Lung (tissue), 17 donors: ENCODE measurements at places on chromosomes 3 and 15. TPM values are rescaled to one million over a fixed set of nuclear protein-coding genes. Genes with fewer than 3 reads are reported as not detected.

DNA sequence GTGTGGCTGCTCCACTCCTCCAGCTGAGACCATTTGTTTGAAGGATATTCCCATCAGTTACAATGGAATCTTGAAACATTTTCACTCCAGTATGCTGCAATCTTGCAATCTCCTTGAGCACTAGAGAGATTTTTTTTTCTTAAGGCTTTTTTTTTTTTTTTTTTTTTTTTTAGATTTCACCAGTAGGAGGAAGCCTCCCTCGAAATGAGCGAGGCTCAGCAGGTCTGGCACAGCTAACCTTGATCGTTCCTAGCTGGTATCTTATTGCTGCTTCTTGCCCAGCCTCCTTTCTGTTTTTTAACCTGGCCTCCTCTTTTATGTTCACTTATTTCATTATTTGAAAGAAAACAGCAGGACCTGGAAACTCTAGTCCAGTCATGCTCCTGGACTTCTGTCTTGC, 48.1 kb downstream of the RAP2B start:
- H3K36me3 ChIP-seq: no peaks in the 10 kb centered on the region
- H3K27ac ChIP-seq: no peak overlapping the region
- no peak for DNase-seq
- no peak overlapping the region for H3K4me3 ChIP-seq
- H3K4me1 ChIP-seq: no peaks in the 10 kb centered on the region

DNA sequence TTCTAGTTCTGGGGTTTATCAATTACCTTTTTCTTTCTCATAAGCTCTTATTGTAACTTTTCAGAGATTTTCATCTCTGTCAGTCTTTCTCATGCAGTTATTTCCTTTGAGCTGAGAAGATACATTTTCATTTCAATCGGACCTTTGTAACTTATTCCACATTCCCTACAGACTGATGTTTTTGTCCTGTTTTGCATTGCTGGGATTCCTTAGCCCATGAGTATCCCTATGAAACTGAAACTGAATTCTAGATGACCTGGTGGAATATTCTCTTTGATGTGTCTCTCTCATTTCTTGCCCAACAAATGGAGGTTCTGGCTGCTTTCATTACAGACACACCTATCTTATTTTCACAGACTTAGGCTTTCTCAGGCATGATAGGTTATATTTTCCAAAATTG, 10.5 kb upstream of the EPHA6 start:
- H3K27me3 ChIP-seq: no peaks in the 10 kb centered on the region
- H3K4me1 ChIP-seq: no peaks in the 10 kb centered on the region
- DNase-seq: no peak
- no peak overlapping the region for H3K27ac ChIP-seq
- H3K4me3 ChIP-seq: no peak overlapping the region
- no peaks in the 10 kb centered on the region for H3K36me3 ChIP-seq

- no peak for DNase-seq
- no peaks in the 10 kb centered on the region for H3K27me3 ChIP-seq
- no peaks in the 10 kb centered on the region for H3K4me1 ChIP-seq
- no peak overlapping the region for H3K4me3 ChIP-seq
- no peak overlapping the region for H3K27ac ChIP-seq
- no peaks in the 10 kb centered on the region for H3K36me3 ChIP-seq
These were observed 91.0 kb upstream of the CBLB start for GRCh38 chr3:105959851-105960250.

GRCh38 chr3:88775026-88775690, 332.3 kb upstream of the EPHA3 start:
- H3K36me3 ChIP-seq: no peaks in the 10 kb centered on the region
- H3K27me3 ChIP-seq: no peaks in the 10 kb centered on the region
- H3K4me3 ChIP-seq: no peak overlapping the region

- H3K36me3 ChIP-seq: no peaks in the 10 kb centered on the region
- H3K27me3 ChIP-seq: no peaks in the 10 kb centered on the region
- DNase-seq: no peak
These were observed 147.3 kb upstream of the DPH6 start for GRCh38 chr15:35693286-35693685.

- H3K27ac ChIP-seq: no peak overlapping the region
- no peaks in the 10 kb centered on the region for H3K27me3 ChIP-seq
- no peak for DNase-seq
- H3K4me3 ChIP-seq: no peak overlapping the region
These were observed 137.6 kb downstream of the SPATA16 start for GRCh38 chr3:173003471-173003870.

- no peaks in the 10 kb centered on the region for H3K4me1 ChIP-seq
- H3K27ac ChIP-seq: no peak overlapping the region
- H3K36me3 ChIP-seq: no peaks in the 10 kb centered on the region
- no peak overlapping the region for H3K4me3 ChIP-seq
- no peaks in the 10 kb centered on the region for H3K27me3 ChIP-seq
These were observed 32.6 kb upstream of the RAB6B start for GRCh38 chr3:133928136-133928893.

GRCh38 chr3:141370065-141370533, 1.8 kb downstream of the ZBTB38 start:
- H3K36me3 ChIP-seq: peaks cover 3% of the 10 kb centered on the region
- H3K27ac ChIP-seq: peak overlapping the region; percentile 71
- H3K4me1 ChIP-seq: peaks cover 42% of the 10 kb centered on the region
- DNase-seq: peak; percentile 92

GRCh38 chr3:162103808-162104207, 607.2 kb downstream of the OTOL1 start:
- H3K36me3 ChIP-seq: no peaks in the 10 kb centered on the region
- H3K27ac ChIP-seq: no peak overlapping the region
- H3K4me1 ChIP-seq: no peaks in the 10 kb centered on the region
- DNase-seq: no peak

Gene DNAH12
- total RNA-seq: 37.8 TPM

DNA sequence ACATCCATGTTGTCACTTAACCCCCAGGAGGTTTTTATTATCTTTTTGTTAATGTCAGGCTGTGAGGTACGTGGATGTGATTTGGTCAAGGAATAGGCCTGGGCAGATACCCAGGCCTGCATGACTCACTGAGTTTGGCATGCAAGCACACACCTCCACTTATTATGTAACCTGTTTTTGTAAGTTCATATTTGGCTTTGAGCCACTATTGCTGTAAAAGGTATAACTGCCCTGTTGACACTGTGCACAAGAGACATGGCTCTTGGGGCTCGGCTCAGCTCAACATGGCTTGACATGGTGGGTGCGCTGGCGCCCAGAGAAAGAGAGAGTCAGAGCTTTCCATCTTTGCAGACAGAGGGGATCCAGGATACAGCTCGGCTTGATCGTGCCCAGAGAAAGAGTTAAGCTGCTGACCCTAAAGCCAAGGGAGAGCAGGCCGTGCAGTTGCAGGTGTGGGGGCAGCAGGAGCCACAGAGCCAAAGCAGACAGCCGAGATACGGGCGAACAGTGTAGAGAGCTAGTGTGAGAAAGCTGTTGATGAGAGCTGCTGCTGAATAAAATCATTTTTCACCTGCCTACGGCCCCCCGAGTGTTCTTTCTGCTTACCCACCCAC, 67.9 kb upstream of the UNC13C start:
- H3K36me3 ChIP-seq: no peaks in the 10 kb centered on the region
- H3K4me3 ChIP-seq: no peak overlapping the region
- H3K27ac ChIP-seq: no peak overlapping the region
- H3K27me3 ChIP-seq: no peaks in the 10 kb centered on the region

- DNase-seq: no peak
- no peaks in the 10 kb centered on the region for H3K27me3 ChIP-seq
- H3K4me1 ChIP-seq: no peaks in the 10 kb centered on the region
- peaks cover 17% of the 10 kb centered on the region for H3K36me3 ChIP-seq
These were observed 132.7 kb downstream of the GHSR start for GRCh38 chr3:172315401-172316091.

DNA sequence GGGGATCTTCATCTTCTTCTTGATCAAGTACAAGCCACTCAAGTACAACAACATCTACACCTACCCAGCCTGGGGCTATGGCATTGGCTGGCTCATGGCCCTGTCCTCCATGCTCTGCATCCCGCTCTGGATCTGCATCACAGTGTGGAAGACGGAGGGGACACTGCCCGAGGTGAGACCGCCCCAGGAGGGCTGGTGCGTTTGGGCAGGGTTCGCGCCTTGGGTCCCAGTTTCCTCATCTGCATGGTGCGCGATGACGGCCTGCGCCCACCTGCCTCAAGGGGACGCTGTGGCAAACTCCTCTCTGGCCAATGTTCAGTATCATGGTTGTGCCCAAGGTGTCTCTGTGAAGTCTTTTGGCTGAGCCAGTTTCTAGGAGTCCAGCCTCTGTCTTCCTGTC, 57.5 kb upstream of the SLC6A1 start:
- H3K36me3 ChIP-seq: no peaks in the 10 kb centered on the region
- H3K27ac ChIP-seq: no peak overlapping the region
- no peak for DNase-seq
- peaks cover 10% of the 10 kb centered on the region for H3K27me3 ChIP-seq

Gene CASR
- not detected for total RNA-seq

DNA sequence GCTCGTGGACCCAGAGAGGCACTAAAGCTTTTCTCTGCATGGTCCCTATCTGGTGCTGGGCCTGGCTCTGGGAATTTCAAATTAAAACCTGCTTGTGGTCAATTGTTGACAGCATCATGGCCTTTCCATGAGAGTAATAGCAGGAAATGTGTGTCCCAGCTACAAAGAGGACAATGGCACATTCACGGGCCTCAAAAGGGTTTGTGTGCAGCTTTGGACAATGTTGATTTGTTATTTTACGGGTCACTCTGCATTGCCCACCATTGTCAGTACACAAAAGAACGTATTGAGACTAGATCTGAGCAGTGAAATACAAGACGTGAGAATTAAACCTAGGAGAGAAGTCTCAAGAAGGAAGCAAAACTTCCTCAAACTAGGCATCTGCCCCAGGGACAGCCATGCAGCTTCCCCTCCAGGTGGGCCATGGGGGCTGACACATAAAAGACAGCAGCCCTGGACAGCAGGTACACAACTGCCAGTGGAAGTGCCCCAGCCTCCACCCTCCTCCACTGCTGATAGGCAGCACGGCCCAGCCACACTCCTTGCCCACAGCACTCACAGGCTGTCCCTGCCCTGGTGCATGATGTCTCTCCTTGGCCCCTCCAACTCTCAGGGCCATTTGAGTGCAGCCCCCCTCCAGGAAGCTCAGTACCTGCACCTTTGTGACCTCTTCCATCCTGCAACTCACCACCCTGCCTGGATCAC, 15.9 kb upstream of the LTF start:
- no peaks in the 10 kb centered on the region for H3K36me3 ChIP-seq
- no peaks in the 10 kb centered on the region for H3K4me1 ChIP-seq
- no peaks in the 10 kb centered on the region for H3K27me3 ChIP-seq
- no peak for DNase-seq

- DNase-seq: peak; percentile 61
- no peaks in the 10 kb centered on the region for H3K27me3 ChIP-seq
- H3K36me3 ChIP-seq: no peaks in the 10 kb centered on the region
- no peak overlapping the region for H3K27ac ChIP-seq
These were observed 139.3 kb downstream of the CHSY1 start for GRCh38 chr15:101112336-101113113.

Gene CIB2
- 9.8 TPM for total RNA-seq

DNA sequence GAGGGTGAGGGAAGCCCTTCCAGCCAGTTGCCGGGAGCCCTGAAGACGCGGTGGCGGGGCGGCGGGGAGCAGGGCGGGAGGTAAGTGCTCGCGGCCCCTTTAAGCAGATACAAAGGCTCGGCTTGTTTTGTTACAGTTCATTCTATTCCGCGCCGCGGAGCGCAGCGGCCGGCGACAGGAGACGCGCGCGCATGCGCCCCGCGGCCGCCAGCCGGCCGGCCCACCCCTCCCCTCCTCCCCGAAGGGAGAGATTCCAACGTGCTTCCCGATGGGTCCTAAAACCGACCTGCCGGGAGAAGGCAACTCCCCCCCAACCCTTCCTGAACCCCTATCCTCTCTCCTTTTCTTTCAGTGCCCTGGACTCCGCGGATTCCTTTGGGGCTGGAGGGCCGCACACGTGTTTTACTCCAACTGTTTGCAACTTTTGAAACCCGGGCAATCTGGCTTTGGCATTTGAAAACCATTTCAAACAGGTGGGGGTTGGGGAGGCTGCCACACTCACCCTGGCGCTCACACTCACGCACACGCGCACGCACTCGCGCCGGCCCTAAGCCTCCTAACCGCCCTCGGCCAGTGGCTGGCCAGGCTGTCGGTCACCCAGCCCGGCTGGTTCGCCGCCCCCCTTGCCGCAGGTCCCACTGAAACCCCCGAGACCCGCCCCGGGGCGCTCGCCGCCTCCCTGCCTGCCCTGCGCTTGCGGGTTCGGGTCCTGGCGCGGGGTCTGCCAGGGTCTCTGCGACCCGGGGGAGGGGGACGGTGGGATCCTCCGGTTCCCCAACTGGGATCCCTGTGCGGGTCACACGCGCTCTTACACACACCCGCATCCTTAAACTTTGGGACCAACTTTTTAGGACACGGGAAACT, at the start of gene MAGI1:
Gene MAGI1, minus strand, starts transcription at position 193 of the 864 bp plus-strand sequence. CDS start 610 bp downstream, outside the sequence.
- peaks cover 2% of the 10 kb centered on the region for H3K27me3 ChIP-seq
- H3K36me3 ChIP-seq: no peaks in the 10 kb centered on the region
- H3K4me1 ChIP-seq: no peaks in the 10 kb centered on the region

Gene ABI3BP
- total RNA-seq: 86.7 TPM

DNA sequence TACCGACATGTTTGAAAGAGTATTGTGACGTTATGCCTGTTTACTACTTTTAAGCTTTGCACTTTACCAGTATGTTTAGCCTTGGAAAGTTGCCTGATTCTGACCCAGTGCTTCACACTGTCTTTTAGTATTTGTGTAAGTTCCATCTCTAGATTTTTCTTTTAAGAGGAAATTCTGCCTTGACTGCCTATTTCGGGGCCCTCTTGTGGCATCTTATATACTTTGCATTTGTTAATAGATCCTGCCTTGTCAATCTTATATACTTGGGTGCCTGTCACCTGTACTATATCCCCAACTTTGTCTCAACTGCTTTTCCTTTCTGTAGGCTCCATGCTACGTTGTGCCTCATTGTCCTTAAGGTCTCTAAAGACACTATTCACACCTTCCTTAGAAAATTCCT, 244.6 kb downstream of the STXBP5L start:
- no peak overlapping the region for H3K4me3 ChIP-seq
- H3K36me3 ChIP-seq: no peaks in the 10 kb centered on the region
- H3K27ac ChIP-seq: no peak overlapping the region
- H3K4me1 ChIP-seq: no peaks in the 10 kb centered on the region
- no peaks in the 10 kb centered on the region for H3K27me3 ChIP-seq

DNA sequence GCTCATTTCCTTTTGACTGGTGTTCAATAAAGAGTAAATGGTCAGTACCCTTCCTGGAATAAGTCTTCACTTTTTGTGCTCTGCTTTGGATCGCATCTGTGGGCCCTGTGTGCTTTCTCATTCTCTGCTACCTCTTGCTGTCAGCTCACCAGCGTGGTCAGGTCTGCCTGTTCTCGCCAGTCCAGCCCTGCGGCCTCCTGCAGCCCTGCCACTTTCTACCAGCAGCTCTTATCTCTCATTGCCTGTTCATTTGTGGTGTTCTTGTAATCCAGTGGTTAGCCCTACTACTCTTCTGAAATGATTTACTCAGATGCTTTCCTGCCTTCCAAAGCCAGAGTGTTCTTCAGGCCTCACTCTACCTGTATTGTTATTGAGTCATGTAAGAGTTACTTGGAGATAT, 54.8 kb downstream of the CHCHD6 start:
- no peak overlapping the region for H3K4me3 ChIP-seq
- no peak for DNase-seq
- no peak overlapping the region for H3K27ac ChIP-seq
- H3K27me3 ChIP-seq: no peaks in the 10 kb centered on the region
- H3K36me3 ChIP-seq: no peaks in the 10 kb centered on the region

Gene GOLGA8G
- total RNA-seq: not detected

GRCh38 chr3:146558781-146559180, 14.4 kb upstream of the PLSCR1 start:
- no peak for DNase-seq
- no peaks in the 10 kb centered on the region for H3K4me1 ChIP-seq
- H3K36me3 ChIP-seq: no peaks in the 10 kb centered on the region
- no peak overlapping the region for H3K27ac ChIP-seq

Gene ONECUT1
- not detected for total RNA-seq
